CD14-positive monocyte (primary cell): ENCODE measurements at places on chromosomes 11 and 22.
A peak's percentile ranks its signal among the peaks of the same experiment; 100 is the strongest.

DNA sequence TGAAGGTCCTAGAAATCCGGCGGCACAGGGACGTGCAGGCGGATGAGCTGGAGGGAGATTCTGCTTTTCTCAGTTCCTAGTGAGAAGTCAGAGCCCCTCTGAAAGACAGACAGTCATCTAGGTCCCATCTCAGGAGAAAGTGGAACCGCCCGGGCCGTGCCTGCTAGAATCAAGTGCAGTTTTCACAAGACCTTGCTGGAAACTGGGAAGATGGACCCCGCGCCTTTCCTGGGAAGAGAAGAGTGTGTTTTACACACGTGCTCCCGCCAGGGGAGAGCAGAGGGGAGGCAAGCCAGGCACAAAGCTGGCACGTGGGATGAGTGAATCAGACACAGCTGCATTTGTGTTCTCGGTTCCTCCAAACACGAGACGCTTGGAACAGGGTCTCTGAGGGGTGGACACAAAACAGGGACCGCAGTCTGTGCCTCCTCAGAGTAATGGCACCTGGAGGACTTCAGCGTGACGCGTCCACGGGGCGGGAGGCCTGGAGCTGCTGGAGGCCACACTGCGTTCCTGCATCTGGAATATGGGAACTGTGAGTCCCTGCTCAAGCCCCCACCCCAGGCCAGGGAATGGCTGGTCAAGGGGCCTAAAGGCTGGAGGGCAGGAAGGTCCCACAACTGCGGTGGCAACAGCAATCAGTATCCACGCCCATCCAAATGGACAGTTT, 218.3 kb downstream of the BRD1 start:
- DNase-seq: no peak

DNA sequence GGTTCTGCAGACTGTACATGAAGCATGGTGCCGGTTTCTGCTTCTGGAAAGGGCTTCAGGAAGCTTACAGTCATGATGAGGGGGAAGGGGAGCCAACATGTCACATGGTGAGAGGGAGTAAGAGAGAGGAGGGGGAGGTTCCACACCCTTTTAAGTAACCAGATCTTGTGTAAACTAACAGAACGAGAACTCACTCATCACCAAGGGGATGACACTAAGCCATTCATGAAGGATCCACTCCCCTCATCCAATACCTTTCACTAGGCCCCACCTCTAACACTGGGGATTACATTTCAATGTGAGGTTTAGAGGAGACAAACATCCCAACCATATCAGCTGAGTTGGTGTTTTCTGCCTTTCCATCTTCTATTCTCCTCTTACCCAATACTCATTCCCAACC, 83.5 kb downstream of the BDNF start:
- DNase-seq: no peak

GRCh38 chr11:5690736-5691135, 1.1 kb downstream of the TRIM22 start:
- peak; percentile 15 for DNase-seq

- no peak for DNase-seq
These were observed 83.5 kb upstream of the NARS2 start for GRCh38 chr11:78657968-78658839.

DNA sequence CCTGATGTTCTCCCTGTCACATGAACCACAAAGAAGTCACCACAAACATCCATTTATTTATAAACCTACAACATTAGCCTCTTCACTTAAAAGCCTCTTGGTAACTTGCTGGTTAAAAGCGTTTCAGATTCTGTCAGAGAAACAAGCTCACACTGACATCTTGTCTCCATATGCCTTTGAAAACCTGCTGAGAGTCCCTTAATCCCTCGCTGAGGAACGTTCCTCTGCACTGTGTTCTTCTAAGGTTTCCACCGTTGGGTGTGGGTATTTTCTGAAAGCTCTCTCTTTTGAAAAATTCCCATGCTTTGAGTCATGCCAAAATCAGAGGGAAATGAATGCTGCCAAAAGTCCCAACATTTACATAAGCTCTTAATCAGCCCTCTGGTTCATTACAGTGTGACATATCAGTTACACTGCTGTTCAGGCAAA, 149.8 kb downstream of the CCDC34 start:
- no peak for DNase-seq

DNA sequence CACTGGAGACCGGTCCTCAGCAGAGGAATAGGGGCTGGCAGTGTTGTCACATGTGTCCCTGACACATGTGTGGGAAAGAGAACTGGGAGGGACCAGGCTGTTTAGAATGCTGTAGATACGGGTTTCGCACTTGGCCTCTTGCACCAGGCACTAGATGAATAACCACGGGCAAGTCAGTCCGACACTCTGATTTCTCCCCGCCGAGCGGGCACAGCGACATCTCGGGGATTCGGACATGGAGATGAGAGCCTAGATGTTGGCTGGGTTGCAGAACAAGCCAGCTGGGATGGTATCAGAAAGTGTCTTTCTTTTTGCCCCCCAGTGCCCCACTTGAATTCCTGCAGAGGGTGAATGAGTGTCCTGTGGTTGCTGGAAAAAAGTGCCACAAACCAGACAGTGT, 115.9 kb upstream of the SLC22A12 start:
- DNase-seq: no peak

DNA sequence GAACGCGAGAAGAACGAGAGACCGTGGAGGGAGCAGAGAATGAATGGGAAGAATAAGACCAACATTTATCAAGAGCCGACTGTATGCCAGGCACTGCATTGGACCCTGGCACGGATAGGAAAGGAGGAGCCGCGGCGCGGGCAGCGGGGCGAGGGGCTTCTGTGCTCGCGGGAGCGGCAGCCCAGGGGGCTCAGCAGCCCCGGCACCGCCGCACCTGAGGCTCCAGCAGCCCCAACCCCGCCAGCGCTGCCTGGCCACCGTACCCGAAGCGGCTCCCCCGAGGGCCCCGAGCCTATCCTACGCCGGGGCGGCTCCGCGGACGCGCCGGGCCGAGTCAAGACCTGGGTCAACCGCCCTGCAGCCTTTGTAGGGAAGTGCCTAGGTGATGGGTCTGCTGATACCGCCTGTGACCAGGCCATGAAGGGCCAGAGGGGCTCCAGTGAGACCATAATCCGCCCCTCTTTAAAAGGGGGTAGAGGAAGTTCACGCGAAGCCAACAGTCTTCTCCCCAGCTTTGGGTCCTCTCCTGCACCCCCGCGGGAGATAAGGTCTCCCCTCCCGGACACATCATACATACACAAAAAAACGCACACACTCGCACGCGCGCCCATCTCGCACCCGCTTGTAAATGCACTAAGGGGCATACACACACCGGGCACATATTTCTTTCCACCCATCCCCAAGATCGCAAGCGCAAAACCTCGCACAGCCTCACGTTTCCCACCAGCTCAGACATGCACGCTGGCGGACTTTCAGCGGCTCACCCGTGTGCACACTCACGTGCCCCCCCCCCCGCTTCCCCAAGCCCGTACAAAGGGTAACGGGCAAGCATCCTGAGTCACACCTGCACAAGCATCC, 935 bp upstream of the RTN4RL2 start:
- DNase-seq: no peak

GRCh38 chr11:35303596-35304385, 115.6 kb downstream of the SLC1A2 start:
- DNase-seq: peak; percentile 95

- DNase-seq: no peak
These were observed 74.0 kb upstream of the TCF20 start for GRCh38 chr22:42344361-42344905.
